NCI-H1694 treated with DMSO at 0.1 percent for 48 hours (cell line): ENCODE measurements at places on chromosomes 1 and 21.

DNA sequence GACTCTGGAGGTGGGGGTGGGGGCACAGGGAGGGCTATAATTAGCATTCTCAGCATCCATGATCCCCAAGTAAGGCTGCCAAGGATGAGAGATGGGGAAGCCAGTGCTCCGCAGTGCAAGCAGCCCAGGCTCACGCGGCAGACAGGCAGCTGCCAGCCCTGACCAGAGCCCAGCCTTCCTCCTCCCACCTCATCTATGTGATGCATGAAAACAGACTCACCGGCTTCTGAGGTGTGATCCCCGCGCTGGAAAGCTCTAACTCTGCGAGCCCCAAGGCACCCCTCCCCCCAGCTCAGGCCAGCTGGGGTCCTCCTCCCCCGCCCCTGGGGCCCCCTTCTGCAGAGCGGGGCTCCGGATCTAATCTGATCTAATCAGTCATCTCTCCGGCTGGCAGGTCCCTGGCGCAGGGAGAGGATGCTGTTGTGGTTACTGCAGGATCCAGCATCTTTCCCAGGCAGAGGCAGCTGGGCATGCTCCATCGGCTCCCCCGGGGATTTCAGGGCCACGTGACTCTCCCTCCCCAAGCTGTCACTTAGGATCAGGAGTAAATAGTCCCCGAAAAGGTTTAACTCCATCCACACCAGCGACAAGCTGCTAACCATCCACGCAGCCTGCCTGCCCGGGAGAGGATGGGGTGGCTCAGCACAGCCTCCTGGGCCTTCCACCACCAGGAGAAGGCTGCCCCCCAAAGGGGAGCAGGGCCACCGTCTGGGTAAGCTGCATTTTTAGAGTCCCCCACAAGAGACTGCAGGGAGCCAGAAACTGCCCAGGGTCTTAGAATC, at the start of gene PLEKHA6:
TSS of gene PLEKHA6 (minus strand) at position 456 of the 782 bp plus-strand sequence. CDS start 86,202 bp downstream, outside the sequence.
- peak; percentile 98 for DNase-seq

DNA sequence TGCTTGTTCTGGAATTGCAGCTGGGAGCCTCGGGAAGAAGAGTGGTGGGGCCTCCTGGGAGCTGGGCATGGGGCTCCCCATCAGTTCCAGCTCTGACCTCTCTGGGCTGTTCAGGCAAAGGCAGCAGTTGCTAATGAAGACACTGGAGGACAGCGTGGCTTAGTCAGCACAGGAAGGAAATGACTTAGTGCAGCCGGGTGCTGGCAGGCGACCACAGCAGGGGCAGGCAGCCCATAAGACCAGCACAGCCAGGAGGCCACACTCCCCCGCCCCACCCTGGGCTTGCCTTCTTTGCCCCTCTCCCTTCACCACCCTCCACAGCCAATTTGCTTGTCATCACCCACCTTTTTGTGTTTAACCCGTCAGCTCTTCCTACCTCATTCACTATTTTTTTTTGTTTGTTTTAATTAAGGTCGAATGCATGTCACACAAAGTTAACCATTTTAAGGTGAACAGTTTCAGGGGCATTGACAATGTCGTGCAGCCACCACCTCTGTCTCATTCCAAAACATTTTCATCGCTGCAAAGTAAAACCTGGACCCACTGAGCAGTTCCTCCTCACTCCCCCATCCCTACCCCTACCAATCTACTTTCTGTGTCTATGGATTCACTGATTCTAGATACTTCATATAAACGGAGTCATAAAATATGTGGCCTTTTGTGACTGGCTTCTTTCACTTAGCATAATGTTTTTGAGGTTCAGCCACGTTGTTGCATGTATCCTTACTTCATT, 10.9 kb downstream of the OLIG2 start:
- peak; percentile 45 for DNase-seq

GRCh38 chr1:87958201-87958600, 629.5 kb downstream of the LMO4 start:
- DNase-seq, result no peak

GRCh38 chr1:221227460-221227859, 348.2 kb downstream of the HLX start:
- no peak for DNase-seq

- no peak for DNase-seq
These were observed 186.7 kb downstream of the TOMM20 start for GRCh38 chr1:234942012-234942332.

- no peak for DNase-seq
These were observed 6.7 kb downstream of the PHC2 start for GRCh38 chr1:33424205-33424604.

GRCh38 chr1:55927702-55928290, 651.6 kb downstream of the PLPP3 start:
- no peak for DNase-seq

GRCh38 chr1:34212673-34213072, 36.0 kb downstream of the C1orf94 start:
- no peak for DNase-seq

DNA sequence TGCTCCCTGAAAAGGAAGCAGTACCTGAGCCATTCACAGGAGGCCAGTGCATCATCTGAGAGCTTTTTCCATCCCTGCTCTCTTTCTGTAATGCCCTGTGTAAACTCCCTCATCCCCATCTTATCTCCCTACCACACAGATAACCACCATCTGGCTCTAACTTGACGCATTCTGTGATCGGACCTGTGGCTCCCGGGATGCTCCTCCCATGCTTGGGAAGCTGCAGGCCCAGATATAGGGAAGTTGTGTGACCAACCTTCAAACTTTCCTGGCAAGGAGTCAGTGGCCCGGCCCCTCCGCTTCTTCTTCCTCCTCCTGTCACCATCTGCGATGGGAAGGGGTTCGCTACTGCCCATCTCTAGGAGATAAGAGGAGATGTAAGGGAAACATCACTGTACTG, 21.1 kb downstream of the MKNK1 start:
- DNase-seq, result no peak

GRCh38 chr1:212655668-212656440, 43.8 kb downstream of the BATF3 start:
- DNase-seq, result no peak

DNA sequence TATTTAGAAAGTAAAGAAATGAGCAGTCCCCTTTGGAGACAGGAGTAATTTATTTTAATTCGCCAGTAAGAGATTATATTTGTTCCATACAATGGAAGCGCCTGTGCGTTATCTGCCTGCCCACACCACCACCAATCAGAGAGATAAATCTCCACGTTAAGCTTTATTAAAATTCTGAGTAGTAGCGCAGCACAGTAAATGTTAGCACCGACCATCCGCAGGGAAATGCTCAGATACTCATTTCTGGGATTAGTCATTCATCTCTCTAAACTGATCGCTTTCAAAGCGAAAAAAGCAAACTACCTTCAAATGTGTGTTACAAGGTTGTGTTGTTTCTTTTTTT, 1.2 kb downstream of the ETS2 start:
- no peak for DNase-seq

- DNase-seq, result peak; percentile 21
These were observed 219.2 kb downstream of the RERE start for GRCh38 chr1:8598060-8598724.

DNA sequence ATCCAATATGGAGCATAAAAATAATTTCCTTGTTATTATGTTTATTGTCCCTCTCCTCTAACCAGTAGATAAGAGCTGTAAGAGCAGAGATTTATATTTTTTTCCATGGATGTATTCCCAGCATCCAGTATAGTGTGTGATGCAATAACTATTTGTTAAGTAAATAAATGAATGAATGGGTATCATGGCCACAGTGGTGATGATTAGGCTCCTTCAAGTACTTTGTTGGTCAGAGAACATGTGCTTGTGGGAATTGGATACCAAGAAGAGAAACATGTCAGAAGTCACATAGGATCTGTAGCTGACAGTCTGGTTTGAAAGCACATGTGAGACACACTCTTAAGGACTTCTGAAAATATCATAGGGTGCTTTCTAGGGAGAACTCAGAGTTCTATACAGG, 588.5 kb downstream of the AGBL4 start:
- DNase-seq, result no peak

DNA sequence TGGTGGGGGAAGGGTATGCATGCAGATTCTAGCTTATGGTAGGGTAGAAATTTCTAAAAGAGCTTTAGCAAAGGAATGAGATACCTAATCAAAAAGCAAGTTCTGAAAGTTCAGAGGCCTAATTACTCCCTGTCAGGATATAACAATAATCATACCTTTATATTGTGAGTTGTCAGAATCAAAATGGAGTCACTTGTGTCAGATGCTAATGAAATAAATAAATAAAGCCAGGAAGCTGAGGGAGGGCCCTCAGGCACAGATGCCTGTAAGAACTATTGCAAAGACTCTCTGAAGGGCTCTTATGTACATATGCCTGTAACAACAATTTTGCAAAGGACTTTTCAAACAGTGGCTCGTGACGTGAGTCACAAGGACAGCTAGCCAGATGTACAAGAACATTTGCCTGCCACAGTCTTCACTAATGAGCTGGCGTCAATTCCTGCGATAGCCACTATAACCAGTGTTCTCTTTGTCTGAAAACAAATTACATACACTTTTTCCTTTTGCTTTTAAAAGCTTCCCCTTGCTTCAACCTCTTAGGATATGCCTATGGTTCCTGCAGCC, 27.4 kb upstream of the DNASE2B start:
- no peak for DNase-seq

DNA sequence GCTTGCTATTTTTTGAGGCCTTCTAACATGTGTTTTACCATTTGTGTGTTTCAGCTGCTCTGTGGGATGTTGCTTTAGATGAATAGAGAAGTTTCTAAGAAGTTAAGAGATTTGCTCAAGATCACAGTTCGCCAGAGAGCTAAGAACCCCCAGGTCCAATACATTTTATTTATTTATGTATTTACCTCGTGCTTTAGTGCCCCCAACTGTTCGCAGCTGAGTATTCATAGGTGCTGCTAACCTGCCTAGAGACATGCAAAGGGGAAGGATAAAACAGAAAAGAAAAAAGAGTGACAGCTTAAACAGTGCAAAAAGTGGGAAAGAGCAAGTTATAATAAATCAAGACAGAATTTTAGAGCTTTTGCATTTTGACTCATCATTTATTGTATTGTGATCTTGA, 31.1 kb downstream of the NFYC start:
- DNase-seq, result peak; percentile 1

DNA sequence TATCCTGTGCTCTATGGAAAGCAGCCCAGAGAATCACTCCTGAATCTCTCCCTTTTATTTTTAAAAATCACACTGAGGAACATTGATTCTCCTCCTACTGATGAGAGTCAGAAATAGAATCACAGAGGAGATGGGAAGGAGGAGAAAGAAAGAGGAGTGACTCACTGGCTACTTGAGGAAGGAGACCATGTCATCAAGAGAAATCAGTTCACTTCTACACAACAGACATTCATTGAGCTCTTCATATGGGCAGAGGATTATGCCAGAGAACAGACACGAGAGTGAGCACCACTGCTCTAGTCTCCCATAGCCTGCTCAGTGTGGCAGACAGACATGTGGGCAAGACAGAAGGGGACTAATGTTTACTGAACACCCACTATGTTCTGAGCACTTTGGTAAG, 44.2 kb downstream of the RAB3B start:
- DNase-seq, result no peak

GRCh38 chr1:10961300-10961833, 51.1 kb upstream of the TARDBP start:
- no peak for DNase-seq

DNA sequence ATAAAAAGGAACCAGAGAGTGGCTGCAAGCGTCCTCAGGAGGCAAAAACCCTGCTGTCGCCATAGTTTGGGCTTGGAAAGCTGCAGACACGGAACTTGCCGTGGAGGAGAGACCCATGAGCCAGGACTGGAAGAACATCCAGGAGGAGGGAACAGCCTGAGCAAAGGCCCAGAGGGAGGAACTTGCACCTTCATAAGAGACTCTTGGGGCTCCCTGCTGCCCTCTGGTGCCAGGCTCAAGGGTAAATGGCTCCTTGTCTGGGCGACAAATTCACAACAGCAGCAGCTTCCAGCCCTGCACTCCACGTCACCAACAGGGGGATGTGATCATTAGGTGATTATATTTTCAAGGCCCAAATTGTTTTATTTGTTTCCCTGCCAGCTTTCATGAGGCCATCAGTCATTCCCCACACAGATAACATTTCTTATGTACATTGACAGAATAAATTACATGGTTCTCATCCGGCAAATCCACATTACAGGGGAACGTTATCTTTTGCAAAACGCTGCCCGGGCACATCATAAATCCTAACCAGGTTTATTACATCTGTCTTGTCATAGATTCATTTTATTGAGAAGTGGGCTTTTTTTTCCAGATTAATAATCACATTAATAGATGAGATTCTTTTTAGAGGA, 143.0 kb upstream of the GRIK3 start:
- DNase-seq, result peak; percentile 53

DNA sequence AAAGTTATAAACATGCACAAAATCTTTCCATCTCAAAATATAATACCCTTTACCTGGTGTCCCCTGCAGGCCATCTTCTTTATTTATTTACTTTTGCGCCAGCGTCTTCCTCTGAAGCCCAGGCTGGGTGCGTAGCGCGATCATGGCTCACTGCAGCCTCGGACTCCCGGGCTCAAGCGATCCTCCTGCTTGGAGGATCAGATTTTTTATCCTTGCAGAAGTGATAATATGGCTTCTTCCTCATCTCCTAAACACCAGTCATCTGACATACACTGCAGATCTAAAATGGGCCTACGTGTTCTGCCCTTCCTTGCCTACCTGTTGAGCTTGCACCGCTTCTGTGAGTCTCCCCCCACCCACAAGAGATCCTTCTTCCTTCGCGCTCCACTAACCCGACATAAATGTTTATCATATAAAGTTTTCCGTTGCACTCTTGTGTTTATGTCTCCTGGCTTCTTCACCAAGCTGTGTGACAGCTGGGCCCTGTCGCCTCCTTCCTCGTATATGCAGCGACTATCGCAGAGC, 506 bp upstream of the SRP9 start:
- DNase-seq, result no peak

DNA sequence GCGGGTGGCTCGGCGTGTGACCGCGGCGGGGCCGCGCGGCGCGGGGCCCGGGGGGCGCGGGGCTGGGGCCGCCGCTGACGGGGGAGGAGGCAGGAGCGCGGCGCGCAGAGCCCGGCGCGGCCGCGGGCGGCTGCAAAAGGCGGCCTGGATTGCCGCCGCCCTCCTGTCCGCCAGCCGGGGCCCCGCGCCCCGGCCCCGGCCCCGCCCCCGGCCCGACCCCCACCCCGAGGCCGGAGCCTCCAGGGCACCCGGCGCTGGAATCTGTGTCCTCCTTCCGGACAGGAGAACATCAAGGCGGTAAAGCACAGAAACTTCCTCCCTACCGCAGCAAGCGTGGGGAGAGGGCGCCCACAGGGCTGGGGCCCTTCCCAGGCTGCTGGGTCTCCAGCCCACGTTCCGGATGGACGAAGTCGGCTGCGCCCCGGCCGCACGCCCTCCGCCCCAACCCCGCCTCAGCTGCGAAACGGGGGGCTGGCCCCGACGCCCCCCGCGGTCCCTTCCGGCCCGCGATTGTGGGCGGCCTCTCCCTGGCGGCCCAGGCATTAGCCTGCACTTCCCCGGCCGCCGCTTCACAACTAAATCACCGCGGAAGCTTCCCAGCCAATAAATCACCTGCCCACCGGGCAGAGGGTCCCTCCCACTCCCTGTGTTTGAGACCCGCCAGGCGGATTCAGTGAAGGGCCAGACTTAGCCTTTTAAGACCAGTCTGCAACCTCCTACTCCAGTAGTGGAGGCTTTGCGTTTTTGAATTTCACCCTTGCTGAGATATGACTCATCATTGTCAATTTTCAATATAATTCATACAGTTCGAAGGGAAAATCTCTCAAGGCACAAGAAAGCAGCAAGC, 106.0 kb downstream of the SLC45A1 start:
- no peak for DNase-seq

- DNase-seq, result no peak
These were observed 31.1 kb downstream of the MRAP start for GRCh38 chr21:32329776-32330175.

GRCh38 chr1:181206979-181207790, 118.7 kb downstream of the IER5 start:
- DNase-seq, result no peak
